Naive thymus-derived CD8-positive, alpha-beta T cell (primary cell): ENCODE measurements at places on chromosomes 11 and 22.

GRCh38 chr11:130806746-130807145, 109.5 kb downstream of the SNX19 start:
- peaks cover 12% of the 10 kb centered on the region for H3K27me3 ChIP-seq
- H3K27ac ChIP-seq, result no peak overlapping the region
- H3K4me3 ChIP-seq, result no peak overlapping the region

- H3K4me3 ChIP-seq, result no peak overlapping the region
- no peak for DNase-seq
- no peaks in the 10 kb centered on the region for H3K36me3 ChIP-seq
- H3K4me1 ChIP-seq, result peaks cover 41% of the 10 kb centered on the region
- no peak overlapping the region for H3K27ac ChIP-seq
These were observed 2.8 kb upstream of the DIXDC1 start for GRCh38 chr11:111934306-111934705.

- H3K4me1 ChIP-seq, result peaks cover 17% of the 10 kb centered on the region
- peak overlapping the region; percentile 64 for H3K4me3 ChIP-seq
- H3K27ac ChIP-seq, result peak overlapping the region; percentile 72
- no peak for DNase-seq
- H3K27me3 ChIP-seq, result no peaks in the 10 kb centered on the region
These were observed 12.6 kb upstream of the COX8A start for GRCh38 chr11:63961608-63962412.

DNA sequence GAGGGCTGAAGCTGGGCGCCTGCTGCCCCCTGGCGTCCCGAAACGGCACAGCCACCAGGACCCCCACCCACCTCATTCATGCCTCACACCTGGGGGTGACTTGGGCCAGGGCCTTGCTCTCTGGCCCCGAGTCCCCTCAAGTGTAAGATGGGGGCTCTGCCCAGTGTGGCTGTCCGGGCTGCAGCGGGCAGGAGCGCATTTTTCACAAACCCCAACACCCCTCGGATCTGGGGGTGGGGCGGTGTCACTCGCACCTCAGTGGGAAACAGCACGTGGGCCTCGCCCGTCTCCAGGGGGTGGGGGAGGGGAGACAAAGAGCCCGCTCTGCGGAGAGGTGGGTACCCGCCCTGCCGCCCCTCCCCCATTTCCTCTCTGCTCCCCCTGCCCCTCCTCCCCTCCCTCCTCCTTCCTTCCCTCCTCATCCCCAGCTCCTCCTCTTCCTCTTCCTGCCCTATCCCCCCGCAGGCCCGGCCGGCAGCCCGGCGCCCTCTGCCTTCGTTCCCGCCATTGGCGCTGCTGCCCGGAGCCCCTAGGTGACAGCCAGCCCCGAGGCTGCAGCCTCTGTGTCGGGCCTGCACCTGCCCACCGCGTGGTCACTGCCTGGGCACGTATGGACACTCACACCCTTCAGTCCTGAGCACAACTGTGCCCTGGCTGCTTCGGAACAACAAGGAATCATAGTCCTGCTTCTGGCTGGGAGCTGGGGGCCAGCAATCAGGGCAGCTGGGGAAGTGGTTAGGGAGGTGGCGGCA, 6.8 kb upstream of the CDKN1C start:
- H3K36me3 ChIP-seq, result no peaks in the 10 kb centered on the region
- H3K4me1 ChIP-seq, result peaks cover 31% of the 10 kb centered on the region

- no peak for DNase-seq
- no peak overlapping the region for H3K4me3 ChIP-seq
- H3K36me3 ChIP-seq, result no peaks in the 10 kb centered on the region
- peaks cover 13% of the 10 kb centered on the region for H3K27me3 ChIP-seq
- no peaks in the 10 kb centered on the region for H3K4me1 ChIP-seq
These were observed 587.1 kb downstream of the SOX6 start for GRCh38 chr11:15769203-15769602.
